ENCODE measurements at places on chromosomes 5 and 9. TPM values are rescaled to one million over a fixed set of nuclear protein-coding genes. Genes with fewer than 3 reads are reported as not detected.

DNA sequence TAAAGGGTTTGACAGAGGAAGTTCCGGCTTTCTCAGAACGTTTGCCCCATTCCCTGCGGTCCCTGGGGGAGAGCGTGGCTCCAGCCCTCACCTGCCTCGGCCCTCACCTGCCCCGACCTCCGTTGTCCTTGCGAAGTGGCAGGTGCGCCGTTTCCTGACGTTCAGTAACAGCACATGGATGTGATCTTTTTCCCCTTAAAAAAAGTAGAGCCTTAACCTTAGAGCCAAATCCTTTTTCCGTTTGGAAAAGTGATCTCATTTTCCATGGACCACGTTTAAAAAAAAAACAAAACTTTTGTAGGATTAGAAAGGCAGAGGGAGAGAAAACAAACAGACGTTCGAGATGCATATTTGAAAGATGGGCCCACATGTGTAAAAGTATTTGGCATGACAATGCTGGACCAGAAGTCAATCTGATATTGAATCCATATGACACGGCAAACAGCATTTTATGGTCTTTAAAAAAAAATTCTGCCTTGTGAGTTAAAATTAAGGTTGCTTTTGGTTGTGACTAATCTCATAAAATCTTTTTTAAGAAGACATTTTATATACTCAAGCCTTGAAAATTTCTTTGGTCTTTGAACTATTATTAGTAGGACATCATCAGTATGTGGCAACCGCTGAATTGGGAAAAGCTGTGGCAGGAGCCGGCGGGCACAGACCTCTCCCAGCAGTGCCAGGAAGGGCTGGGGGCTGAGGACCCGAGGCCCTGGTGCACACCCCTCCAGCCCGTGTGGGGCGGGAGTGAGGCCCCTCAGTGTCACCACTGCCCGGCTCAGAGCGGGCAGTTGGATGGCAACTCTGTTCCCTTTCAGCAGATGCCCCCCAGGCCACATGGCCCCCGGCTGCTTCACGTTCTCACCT lies 42.5 kb upstream of the EXOC3 start:
- DNase-seq, result no peak

GRCh38 chr5:107700481-107700880 lies 29.7 kb upstream of the EFNA5 start:
- DNase-seq, result no peak

DNA sequence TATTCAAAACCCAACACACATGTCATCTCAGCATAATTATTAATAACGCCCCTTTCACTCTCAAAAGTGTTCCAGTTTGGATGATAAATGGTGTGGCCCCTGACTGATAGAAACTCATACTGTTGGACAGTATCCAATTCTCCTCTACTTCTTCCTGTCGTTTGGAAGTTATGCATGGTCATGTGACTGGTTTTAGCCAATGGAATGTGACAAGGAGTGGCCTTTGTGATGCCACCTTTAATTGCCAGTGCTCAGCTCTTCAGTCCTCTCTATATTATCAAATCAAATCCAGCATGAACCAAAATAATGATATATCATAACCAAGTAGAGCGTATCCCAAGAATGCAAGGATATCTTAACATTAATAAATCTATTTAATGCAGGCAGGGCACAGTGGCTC lies 117.8 kb upstream of the SPIN1 start:
- DNase-seq, result no peak

- DNase-seq, result no peak
Measured at GRCh38 chr9:89774858-89775370, 170.1 kb downstream of the GADD45G start.

IDNK gene
- total RNA-seq, result 13.0 TPM

DNA sequence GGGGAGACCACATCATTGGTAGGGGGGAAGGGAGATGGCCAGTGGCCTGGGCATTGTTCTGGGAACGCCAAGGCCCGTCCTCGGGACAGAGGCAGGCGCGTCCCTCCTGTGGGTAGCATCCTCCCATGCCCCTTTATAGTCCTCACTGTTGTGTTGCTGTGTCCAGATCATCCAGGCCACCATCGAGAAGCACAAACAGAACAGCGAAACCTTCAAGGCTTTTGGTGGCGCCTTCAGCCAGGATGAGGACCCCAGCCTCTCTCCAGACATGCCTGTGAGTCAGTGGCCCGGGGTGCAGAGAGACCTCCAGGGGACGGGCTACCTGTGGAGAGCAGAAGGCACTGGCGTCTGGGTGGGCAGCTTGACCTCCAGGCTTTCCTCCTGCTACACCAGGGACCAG lies 38.4 kb upstream of the SUSD3 start:
- DNase-seq, result no peak

DNA sequence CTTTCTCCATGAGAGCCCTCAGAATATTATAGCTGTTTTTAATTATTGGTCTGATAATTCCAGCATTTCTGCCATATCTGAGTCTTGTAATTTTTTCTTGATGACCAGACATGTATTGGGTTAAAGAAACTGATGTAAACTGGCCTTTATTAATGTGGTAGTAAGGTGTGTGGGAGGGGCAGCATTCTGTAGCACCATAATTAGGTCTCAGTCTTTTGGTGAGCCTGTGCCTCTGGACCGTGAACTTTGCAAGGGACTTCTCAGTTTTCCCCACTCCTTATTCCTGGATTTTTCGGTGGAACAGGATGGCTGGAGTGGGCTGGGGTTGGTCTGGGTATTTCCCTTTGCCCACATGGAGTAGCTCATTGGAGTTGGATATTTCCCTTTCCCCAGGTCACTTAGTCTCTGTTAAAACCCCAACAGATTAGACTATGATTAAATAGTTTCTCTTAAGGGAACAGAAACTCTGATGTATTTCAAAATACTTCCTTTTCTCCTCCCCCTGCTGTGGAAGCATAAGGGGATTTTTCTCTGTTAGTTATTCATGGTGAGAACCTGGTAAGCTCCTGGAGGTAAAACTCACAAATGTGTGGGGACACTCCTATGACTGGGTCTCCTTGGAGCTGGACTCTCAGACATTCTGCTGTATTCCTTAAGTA lies 52.4 kb downstream of the FSD1L start:
- DNase-seq, result no peak

- DNase-seq, result no peak
Measured at GRCh38 chr5:153797484-153797883, 241.2 kb downstream of the FAM114A2 start.

- DNase-seq, result no peak
Measured at GRCh38 chr5:83096660-83097339, 19.5 kb downstream of the XRCC4 start.

- no peak for DNase-seq
Measured at GRCh38 chr9:32161720-32162119, 222.7 kb upstream of the ACO1 start.

GRCh38 chr5:122356855-122357254 lies 44.8 kb downstream of the SNCAIP start:
- DNase-seq, result no peak

GRCh38 chr9:27430750-27431535 lies 93.1 kb upstream of the IFNK start:
- DNase-seq, result no peak

ANKRD34B gene
- total RNA-seq, result not detected

DNA sequence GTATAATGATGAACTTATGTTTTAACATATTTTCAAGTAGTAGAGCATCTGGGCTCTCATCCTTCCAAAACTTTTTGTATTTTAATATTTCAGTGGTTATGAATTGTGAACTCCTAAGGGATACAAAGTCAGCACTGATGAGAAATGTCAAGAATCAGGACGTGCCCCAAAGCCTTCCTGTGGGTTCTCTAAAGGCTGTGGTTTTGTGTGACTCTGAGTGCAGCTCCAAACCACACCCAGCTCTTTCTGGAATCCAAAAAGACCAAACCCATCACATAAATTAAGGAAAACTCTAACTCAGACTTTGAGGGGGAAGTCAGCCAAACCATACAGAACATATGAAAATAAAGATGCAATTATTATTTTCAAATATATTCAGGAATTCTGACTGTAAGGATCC lies 40.8 kb upstream of the SMU1 start:
- no peak for DNase-seq

- no peak for DNase-seq
Measured at GRCh38 chr5:176996780-176997179, 9.8 kb downstream of the UIMC1 start.

MARCOL gene
- total RNA-seq, result not detected

- no peak for DNase-seq
Measured at GRCh38 chr9:134272302-134273023, 53.8 kb upstream of the RXRA start.

FAM153A gene
- 0.63 TPM for total RNA-seq

ZNF346 gene
- total RNA-seq, result 21.6 TPM

DNA sequence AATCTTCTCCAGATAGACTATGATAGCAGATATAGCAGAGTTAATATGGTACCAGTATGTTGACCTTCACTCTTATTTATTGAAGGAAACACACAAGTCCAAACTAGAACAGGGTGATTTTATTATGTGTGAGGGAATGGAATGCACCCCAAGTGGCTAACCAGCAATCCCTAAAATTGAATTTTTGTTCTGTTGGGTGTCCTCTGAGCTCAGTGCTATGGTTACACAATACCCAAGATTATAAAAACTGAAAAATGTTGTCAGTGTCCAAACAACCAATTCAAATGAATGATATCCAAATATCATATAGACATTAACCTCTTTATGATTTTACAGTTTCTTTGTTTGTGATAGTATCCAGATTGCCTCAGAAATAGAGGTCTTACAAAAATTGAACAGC lies 60.9 kb downstream of the NNT start:
- no peak for DNase-seq

DNA sequence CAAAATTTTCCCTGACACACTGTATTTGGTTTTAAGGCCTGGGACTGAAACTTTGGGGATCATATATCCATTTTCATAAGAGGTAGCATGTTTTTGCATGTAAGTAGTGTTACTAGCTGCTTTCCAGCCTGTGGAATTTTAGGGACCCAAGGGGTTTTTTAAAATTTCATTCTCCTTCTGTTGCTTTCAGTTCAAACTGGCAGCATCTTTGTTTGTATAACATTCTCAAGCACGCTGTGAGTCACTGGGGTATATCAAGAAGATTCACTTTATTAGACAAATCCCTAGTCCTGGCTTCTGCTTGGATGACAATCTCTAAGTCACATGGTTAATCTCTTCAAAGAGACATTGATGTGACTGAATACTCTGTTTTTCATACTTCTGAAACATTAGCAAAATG lies 479.0 kb downstream of the CYLC2 start:
- DNase-seq, result no peak

PTGES gene
- total RNA-seq, result 0.28 TPM

DNA sequence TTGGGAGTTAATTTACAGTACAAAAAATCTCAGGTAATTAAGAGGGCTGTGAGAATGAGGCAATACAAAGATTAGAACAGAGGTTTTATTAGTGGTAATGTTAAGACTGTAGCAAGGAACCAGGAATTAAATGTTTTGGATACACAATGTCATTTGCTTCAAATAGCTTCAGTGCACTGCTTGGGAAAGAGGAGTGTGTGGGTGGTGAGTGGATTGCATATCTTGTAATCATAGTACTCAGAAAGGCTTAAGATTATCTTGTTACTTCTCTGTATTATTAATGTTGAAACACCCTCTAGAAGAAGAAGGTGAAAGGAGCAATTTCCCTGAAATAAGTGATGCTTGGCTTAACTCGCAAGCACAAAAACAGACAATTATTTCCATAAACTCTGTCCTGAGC lies 21.0 kb upstream of the TBCA start:
- no peak for DNase-seq

DNA sequence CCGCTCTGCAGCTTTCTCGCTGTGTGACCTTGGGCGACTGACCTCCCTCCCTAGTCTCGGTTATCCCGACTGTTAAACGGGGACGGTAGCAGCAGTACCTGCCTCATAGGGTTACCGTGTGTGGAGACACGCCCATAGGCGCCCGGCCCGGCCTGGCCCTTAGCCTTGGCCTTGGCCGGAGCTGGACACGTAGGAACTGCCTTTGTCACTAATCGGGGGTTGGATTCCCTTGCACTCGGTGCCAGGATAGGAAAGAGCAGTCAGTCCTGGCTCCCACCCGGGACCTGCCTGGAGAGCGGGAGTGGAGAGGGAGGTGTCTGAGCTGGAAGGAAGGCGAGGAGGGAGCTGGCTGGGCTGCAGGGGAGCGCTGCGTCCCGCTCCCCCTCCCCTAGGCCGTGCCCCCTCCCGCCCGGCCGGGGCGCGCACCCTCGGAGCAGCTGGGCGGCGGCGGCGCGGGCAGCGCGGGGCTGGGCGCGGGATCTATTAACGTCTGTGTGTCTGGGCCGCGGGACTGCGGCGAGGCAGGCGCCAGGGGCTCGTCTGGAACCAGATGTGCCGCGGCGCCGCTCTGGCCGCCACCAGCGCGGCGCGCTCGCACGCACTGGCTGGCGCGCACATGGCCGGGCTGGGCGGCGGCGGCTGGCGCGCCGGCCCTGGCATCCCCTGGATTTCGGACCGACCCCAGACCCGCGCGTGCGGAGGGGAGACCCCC lies 31.7 kb downstream of the PRRX2 start:
- DNase-seq, result no peak

DNA sequence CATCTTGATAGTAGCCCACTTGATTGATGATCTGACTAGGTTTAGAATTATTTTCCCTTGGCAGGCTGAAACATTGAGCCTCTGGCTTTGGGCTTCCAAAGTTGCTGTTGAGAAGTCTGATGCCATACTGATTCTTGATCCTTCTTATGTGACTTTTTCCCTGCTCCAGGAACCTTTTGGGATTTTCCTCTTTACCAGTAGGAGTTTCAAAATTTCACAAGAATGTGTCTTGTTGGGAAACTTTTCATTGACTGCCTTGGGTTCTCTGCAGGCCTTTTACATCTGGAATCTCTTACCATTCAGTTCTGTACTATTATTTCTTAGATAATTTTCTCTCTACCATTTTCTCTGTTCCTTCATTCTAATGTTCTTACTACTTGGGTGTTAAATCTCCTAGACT lies 20.0 kb downstream of the STC2 start:
- DNase-seq, result no peak

DNA sequence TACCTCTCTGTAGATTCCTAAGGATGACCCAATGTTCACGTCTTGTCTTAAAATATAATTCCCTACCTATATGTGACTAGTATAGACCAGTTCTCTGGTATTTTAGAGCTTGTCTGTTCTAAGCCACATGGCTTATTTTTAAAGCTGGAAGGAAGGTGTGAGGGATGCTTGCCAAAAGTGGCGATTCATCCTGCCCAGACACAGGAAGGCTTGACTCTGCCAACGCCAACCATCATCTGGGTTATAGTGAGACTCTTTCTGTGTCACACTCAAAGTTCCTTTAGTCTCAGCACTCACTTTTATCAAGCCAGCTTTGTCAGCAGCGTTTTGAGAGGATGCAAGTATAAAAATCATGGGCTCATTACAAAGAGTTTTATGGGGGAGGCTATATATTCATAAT lies 500.0 kb downstream of the PTPRD start:
- DNase-seq, result no peak

GRCh38 chr5:142900927-142901326 lies 130.8 kb downstream of the ARHGAP26 start:
- no peak for DNase-seq

- no peak for DNase-seq
Measured at GRCh38 chr9:91500509-91501014, 76.9 kb upstream of the NFIL3 start.

GRCh38 chr5:7010591-7010990 lies 297.4 kb downstream of the TENT4A start:
- no peak for DNase-seq

OCLN gene
- total RNA-seq, result 0.68 TPM

GRCh38 chr9:75198436-75198835 lies 110.1 kb downstream of the OSTF1 start:
- DNase-seq, result no peak

GRCh38 chr5:37254581-37254980 lies 5.4 kb upstream of the CPLANE1 start:
- DNase-seq, result no peak

- no peak for DNase-seq
Measured at GRCh38 chr9:2613730-2614271, 7.8 kb upstream of the VLDLR start.
